ENCODE measurements at places on chromosomes 7 and 10.
A peak's percentile ranks its signal among the peaks of the same experiment; 100 is the strongest.

DNA sequence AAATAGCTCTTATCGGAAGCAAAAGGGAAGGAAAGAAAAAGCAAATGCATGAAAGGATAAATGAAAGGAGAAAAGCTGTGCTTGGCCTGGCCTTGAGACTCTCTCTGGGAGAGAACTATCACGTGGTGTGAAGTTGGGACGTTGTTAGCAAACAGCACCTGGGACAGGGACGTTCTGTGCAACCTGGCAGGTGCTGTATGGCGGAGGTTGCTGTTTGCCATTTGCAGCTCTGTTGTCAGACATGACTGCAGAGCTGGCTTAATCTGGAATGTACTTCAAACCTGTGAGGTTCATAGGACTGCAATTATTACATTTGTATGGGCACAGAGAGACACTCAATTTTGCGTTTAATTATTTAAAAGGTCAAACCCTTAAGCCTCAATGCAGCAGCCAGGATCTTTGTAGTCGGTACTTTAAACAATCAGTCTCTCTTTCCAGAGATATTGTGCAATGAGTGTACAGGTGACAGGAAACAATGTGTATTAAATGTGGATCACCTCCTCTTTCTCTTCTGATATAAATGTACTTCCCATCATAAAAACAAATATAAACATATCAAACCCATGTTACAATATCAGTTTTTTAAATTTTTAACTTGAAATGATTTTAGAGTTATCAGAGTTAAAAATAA lies 800.5 kb upstream of the KCND2 start:
- DNase-seq: no peak

DNA sequence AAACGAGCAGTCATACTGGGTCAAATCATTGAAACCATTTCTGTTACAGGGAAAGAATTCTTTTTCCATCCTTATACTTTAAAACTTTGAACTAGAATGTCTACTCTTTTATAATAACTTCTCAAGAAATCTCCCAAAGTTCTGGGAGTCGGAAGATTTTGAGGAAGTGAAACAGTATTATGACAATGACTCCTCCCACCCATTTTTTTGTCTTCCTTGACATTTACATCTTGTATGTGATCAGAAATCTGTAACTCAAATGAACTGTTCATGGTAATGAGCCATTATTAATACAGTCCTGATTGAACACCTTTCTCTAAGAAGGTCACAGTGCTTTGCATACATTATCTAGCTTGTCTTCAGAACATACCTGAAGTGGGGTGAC lies 227.4 kb downstream of the CELF2 start:
- no peak for DNase-seq

GRCh38 chr10:11189582-11190376 lies 172.1 kb downstream of the CELF2 start:
- DNase-seq: no peak

DNA sequence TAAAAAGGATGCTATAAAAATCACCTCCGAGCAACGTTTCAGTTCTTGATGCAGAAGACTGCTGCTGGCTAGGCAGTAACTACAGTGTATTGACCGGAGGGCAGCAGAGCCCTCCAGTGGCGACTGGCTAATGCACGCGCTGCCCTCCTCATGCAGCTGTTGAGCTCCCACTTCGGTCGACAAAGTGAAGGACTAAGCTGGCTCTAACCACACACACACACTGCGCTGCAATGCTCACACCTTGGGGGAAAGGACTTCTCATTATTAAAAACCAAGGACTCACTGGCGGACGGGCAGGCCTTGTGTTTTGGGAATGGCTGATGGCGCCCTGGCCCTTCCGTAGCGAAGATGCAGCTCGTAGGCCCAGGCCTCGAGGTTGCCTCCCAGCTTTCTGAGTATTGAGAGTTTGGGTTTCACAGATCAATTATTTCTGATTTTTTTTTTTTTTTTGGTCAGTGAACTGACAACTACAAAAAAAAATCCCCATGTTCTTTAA lies 120.9 kb upstream of the DIP2C start:
- no peak for DNase-seq

- DNase-seq: no peak
Observed at GRCh38 chr7:90972906-90973550, 291.2 kb upstream of the FZD1 start.

GRCh38 chr10:117134056-117134305 lies 4.1 kb downstream of the VAX1 start:
- DNase-seq: no peak

DNA sequence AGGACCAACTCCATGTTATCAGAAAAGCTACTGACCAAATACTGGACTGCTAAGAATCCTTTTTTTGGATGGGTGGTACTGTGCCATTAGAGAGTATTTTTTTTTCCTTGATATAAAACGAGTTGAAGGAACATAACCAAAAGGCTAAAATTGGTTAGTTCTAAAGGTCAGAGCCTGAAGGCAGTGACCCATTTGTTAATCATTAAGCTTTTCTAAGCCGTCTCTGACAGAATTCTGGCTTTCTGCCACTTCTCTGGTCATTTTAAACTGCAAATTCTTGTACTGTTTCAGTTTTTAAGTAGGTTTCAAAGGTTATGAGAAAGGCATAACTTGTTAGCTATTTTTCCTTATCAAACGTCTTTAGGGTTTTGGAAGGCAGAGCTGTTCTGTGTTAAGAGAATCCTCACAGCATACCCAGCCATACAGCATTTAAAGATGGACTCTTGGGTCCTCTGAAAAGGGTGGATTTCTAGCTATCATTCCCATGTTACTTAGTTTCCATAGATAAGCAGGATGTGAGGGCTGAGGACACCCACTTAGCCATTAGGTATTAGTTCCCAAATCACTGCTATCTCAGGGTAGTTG lies 196.8 kb downstream of the RNLS start:
- DNase-seq: no peak

- no peak for DNase-seq
Observed at GRCh38 chr10:3096149-3096548, 28.8 kb downstream of the PFKP start.

DNA sequence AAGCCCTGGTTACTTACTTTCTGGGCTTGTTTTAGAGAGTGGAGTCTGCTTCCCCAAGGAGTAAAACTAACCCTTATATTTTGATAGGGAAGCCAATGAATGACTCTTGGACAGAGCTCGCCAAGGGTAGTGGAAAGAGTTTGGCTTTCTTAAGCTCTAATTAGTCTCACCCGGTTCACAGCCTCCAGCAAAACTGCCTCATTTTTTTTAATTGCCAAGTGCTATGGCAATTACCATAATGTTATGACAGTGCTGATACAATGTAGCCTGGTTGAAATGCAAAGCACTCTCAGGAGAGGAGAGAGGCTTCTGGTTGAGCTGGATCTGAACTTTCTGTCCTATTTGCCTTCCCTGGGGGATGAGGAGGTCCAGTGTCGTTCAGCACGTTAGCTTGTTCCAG lies 376.1 kb upstream of the CHRM2 start:
- no peak for DNase-seq

GRCh38 chr10:99548041-99548530 lies 15.3 kb downstream of the NKX2-3 start:
- no peak for DNase-seq

DNA sequence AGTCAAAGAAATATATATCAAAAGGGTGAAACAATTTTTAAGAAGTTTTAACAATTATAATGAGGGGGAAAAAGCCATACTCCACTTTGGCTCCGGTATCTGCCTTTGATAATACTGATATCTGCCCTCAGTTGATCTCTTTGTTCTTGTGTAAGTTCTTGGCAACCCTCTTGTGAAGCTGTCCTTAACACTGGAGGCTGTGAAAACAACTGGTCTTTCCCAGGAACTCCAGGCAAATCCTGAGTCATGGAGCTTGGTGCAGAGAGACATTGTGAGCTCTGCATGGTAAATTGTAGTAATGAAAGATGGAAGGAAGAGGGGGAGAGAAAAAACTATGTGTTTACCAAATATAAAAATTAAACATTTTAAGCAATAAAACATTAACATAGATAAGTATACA lies 11.9 kb upstream of the ERVW-1 start:
- no peak for DNase-seq

GRCh38 chr7:45721686-45722598 lies 147.8 kb downstream of the ADCY1 start:
- peak; percentile 47 for DNase-seq

- DNase-seq: no peak
Observed at GRCh38 chr7:158772916-158773315, 56.4 kb downstream of the ESYT2 start.

DNA sequence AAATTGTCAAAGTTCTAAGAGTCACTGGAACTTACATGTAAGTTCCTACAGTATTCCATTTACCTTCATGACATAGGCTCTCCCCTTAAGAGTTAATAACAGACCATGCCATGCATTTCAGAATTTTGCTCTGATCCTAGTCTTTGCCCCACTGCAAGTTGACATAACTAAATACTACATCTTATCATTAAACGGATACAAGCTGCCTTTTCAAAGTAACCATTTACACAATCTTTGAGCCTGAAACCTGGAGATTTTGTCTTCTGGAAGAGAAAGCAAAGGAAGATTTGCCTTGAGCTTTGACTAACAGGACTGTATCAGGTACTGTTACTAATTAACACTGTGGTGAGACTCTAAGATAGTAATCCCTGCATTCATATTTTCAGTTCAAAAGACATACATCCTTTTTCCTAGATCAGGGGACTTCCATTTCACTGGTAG lies 9.3 kb upstream of the AKR1D1 start:
- no peak for DNase-seq

- no peak for DNase-seq
Observed at GRCh38 chr7:116167177-116167576, 43.2 kb upstream of the TES start.

DNA sequence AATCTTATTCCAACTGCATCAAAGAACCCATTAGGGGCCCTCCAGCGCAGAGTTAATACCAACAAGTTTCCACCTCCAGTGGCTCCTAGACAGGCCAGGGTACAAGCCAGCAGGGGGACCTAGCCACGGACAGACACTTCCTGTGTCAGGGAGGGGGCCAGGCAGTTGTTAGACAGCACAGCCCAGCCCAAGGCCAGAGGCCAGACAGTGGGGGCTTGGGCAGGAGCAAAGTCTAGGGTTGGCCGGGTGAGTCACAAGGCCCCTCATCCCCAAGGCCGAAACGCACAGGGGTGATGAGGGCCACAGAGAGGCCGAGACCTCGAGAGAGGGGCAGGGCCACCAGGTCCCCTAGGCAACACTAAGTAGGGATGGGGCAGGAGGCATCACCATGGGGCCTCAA lies 19.3 kb upstream of the OPTN start:
- DNase-seq: no peak

DNA sequence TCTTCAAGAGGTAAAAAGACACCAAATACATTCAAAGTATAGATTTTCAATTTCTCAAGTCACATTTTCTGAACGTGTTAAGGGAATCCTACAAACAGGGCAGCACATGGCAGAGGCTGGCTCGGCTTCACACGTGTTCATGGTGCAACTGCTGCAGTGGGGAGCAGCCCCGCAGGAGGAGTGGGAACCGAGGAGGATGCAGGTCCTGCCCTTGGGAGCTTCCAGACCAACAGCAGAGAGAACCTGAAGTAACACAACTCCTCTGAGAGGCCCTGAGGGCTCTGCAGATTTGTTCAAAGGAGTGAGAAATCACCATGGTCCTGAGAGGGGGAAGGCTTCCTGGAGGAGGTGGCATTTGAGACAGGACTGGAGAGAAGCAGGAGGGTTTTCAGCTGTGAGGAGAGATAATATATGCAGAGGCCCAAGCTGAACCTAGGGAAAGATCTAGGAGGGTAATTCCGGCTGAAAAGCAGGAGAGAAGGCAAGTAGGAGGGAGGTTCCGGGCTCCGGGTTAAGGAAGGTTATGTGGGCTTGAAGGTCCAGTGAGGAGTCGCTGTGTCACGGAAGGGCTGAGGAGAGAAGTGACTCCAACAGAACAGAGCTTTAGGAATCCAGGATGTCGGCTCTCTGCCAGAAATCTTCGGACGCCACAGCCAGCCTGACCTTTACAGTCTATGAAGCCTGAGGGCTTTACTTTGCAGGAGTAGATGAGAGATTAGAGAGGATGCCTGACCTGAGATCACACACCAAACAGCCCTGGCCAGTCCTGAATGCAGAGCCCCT lies 77.5 kb downstream of the GPR26 start:
- DNase-seq: peak; percentile 9

DNA sequence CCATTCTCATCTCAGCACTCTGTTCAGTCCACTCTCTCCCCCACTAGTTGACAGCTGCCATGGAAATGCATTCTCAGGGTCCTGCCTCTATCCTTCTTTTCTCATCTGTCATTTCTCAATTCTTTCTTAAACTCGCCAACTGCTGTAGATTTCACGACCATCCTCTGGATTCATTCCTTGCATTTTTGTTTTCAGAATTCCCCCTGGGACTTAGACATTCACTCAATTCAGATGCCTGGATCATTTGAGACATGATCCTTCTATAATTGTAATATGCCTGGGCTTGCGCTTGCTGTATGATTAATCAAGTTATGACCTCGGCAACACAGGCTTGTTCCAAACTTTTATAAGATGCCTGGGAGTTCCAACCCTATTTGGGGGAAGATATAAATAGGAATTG lies 104.5 kb downstream of the RAB11FIP2 start:
- no peak for DNase-seq

GRCh38 chr10:11863353-11864109 lies 40.4 kb downstream of the PROSER2 start:
- no peak for DNase-seq

GRCh38 chr10:118151461-118151860 lies 104.7 kb upstream of the RAB11FIP2 start:
- no peak for DNase-seq

GRCh38 chr7:27184337-27185012 lies 557 bp downstream of the HOXA11 start:
- DNase-seq: peak; percentile 67

DNA sequence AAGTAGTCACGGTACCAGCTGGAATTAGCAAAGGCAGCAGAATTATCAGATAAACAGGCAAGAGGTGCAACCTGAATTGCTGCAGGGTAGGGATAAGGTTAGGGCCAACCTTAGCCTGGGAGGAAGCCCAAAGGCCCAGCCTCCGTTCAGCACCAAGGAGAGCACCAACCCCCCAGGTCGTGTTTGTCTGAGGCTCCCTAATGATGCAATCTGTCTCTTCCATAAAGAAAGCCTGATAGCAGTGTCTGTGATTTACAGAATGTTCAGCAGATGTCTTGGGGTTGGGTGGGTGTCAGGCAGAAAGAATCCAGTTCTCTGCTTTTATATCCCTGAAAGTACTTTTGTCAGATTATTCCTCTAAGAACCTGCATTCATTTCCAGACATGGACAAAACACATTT lies 328.4 kb upstream of the AOAH start:
- no peak for DNase-seq

- no peak for DNase-seq
Observed at GRCh38 chr7:11373546-11374142, 400.0 kb downstream of the PHF14 start.

DNA sequence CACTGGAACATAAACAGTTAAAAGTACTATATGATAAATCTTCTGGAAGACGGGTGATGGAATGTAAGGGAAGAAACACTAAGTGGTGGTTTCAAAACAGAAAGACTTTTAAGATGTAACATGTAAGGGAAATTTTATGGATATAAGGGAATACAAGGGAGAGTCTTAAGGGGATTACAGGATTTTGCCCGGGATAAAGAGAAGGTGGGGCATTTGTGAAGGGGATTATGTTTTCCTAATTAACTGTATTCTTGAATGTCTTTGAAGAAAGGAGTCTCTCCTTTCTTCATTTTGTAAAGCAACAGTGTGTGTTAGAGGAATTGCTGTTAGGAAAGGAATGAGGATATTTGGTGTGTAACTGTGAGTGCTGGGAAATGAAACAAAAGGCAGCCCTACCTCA lies 745.2 kb downstream of the AUTS2 start:
- DNase-seq: no peak

Measured in activated CD8-positive, alpha-beta memory T cell treated with anti-CD3 and anti-CD28 coated beads for 24 hours (primary cell).